DMS 273 treated with DMSO at 0.1 percent for 48 hours (cell line): ENCODE measurements at places on chromosomes 3 and 15.

- DNase-seq, result no peak
These were observed 557.5 kb upstream of the GOLIM4 start for GRCh38 chr3:168653255-168653654.

DNA sequence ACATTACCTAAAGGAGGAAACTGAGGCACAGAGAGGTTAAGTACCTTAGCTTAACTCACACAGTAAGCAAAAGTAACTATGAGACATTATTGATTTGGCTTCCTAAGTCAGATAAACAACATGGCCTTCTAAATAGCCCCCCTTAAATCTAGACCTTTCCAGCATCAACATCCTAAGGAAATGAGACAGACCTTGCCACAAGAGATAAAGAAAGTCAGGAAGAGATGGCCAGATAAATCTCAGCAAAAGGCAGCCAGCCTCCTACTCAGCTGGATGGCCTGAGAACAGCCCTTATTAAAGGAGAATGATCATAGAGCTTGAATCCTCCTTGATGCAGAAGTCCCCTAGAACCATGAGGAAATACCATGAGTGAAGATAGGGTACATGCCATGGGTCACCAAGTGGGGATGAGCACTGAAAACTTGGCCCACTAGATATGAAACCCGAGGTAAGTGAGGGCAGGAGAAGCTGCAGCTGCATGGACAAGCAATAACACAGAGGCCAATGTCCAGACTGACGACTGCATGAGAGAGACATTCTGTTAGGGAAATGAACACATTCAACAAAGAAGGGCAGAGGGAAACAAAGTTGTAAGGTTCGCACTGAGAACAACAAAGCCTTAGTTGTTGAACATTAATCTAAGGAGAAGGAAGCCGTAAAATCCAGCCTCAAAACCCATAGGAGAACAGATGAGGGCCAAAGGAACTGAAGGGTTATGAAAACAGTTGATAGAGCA lies 69.6 kb downstream of the ZIC4 start:
- DNase-seq, result no peak

GRCh38 chr15:26391567-26392194 lies 381.2 kb downstream of the GABRB3 start:
- DNase-seq, result peak; percentile 81

- no peak for DNase-seq
These were observed 71.6 kb downstream of the ADCY5 start for GRCh38 chr3:123377243-123377740.

DNA sequence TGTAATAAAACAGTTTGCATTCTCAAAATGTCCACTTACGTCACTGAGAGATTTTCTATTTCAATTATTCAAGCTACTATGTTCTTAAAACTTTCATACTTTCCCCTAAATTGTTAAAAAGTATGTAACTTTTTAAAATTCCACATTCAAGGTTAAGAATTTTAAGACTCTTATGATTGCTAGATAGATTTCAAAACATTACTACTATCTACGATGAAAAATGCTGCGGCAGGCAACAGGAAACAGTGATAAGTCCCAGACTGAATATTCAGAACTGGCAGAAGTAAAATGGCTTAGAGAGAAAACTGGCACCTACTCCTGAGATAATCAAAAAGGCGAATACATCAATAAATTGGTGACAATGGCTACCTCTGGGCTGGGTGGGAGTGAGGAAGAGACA lies 16.2 kb downstream of the ATP13A3 start:
- DNase-seq, result no peak

DNA sequence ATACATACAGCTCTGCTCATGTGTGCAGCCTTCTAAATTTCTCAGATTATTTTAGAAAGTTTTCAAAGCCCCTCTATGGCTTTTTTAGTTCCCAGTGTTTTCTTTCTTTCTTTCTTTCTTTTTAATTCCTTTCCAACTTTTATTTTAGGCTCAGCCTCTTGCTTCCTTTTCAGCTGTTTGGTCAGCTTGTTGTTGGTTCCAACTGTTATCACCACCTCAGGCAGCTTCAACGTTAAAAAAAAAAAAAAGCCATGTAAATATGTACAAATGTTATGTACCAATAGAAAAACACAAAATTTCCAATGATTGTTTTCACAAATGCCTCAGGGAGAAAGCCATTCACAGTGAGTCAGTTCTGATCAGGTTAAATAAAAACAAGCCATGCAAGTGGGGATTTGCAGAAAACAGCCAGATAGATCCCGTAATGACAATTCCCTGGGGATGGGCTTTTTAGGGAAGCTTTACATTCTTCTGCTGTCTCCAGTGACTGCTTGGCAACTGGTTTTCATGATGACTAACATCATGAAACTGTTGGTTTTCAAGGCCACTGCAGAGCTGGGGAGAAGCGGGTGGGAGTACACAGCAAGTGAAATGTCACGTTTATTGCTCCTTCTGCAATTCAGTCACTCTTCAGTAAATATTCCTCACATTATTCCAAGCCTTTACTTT lies 908.4 kb downstream of the EPHA3 start:
- no peak for DNase-seq

DNA sequence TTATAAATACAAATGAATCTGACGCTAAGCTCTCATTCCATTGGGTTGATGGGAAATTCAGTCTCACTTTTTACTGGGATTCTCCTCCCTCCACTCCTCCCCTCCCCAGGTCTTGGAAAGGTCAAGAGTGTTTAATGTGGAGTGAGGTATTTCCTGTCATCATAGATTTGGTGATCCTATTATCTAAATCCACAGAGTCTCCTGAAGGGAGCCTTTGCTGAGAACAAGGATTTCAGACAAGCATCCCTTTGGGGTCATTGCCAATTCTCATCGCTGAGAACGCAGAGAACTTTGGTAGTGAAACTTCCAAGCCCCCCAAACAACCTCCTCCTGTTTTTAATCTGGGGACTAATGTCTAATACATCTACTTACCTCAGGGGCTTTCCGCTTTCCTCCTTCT lies 297.9 kb downstream of the OTOL1 start:
- DNase-seq, result no peak

GRCh38 chr3:128489674-128489926 lies 3.4 kb downstream of the GATA2 start:
- no peak for DNase-seq

GRCh38 chr15:101145362-101145761 lies 106.5 kb downstream of the CHSY1 start:
- no peak for DNase-seq

DNA sequence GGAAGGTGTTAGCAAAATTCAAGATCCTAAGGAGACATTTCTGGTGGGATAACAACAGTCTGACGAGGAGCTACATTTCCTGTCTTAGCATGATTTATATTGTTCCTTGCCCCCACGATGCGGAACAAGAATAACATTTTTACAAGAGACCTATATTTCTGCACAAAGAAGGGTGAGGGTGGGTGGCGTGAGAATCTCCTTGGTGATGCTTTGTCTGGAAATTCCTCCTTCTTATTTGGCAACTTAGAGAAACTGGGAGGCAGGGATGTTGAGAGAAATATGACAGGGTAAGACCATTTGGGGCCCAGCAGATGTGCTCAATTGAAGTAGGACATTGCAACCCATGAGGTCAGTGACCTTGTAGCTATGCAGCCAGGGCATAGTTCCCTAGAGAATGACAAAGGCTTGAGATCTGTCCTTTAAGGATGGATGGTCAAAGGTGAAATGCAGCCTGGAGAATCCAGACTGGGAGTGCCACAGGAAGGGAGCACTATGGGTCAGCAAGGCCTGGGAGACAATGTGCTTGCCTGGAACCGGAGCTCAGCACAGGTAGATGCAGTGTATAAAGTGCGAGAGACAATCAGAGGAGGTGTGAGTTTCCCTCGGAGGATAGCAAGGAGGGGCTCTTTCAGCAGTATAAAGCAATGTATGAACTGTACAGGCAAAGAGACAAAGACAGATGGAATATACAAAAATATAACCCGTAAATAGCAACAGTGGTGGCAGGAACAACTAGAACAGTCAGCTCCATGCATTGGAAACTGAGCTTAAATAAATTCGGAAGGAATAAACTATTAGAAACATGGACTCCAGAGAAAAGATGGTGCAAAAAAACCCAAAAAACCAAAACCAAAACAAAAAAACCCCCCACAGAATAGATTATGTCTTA lies 317.6 kb upstream of the TBL1XR1 start:
- no peak for DNase-seq

DNA sequence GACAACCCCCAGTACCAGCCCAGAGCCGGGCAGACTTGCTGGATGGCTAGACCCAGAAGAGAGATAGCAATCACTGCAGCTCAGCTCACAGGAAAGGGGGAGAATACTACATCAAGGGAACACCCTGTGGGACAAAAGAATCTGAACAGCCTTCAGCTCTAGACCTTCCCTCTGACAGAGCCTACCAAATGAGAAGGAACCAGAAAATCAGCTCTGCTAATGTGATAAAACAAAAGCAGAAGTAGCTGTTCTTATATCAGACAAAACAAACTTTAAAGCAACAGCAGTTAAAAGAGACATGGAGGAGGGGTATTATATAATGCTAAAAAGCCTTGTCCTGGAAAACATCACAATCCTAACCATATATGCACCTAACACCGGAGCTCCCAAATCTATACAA lies 283.3 kb downstream of the KLF13 start:
- no peak for DNase-seq

DNA sequence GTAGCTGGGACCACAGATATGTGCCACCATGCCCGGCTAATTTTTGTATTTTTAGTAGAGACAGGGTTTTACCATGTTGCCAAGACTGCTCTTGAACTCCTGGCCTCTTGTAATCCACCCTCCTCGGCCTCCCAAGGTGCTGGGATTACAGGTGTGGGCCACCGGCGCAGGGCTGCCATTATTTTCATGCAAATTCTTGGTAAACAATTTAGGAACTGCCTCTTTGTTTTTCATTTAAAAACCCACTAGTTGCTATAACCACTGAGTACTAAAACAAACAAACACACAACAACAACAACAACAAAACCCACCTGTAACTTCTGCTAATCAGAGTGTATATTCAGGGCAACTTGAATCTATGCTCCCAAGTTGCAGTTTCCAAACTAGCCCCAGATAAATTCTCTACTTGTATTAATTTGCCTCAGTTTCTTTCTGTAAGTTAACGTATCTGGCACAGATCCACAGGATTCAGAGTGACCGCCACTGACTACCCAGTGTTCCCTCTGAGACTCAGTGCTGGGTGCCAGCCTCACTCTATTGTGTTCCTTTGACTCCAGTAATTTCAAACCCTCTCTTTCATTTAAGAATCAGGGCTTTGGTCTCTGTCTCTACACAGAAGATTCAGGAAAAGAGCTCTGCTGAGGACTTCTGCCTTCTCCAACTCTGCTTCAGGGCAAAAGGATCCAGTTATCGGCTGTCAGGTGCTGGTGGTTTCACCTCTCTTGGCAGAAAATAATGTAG lies 18.6 kb upstream of the ZNF710 start:
- no peak for DNase-seq

- DNase-seq, result no peak
These were observed 163.6 kb upstream of the NDN start for GRCh38 chr15:23850666-23851065.

GRCh38 chr3:73448761-73449301 lies 175.9 kb downstream of the PDZRN3 start:
- DNase-seq, result no peak

DNA sequence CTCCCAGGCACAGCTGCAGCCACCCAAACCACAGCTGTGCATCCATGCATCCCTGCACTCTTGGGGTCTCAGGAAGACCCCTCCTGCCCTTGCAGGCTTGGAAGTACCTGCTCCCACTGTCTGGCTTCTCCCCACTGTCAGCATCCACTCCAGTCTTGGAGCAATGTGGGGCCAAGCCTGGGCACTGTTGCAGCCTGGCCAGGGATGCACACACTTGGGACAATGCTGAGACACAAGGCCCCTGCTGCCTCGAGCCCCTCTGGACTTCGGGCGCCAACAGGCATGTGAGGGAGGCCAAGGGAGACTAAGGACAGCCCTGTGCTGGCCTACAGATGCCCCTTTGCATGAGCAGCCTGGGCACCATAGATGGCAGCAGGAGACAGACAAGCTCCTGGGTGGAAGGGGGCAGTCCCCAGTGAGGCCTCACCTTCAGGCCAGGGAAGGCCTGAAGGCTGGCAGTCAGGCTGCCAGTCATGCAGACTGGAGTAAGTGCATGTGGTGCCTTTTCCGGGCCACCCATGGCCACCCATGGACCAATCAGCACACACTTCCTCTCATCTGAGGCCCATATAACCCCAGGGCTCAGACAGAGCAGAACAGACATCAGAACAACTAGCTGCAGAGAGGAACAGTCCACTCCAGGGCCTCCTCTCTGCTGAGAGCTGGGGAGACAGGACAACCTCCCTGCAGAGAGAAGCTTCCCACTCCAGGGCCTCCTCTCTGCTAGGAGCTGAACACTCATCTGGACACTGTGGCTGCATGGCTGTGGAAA lies 219.0 kb downstream of the VGLL3 start:
- no peak for DNase-seq

DNA sequence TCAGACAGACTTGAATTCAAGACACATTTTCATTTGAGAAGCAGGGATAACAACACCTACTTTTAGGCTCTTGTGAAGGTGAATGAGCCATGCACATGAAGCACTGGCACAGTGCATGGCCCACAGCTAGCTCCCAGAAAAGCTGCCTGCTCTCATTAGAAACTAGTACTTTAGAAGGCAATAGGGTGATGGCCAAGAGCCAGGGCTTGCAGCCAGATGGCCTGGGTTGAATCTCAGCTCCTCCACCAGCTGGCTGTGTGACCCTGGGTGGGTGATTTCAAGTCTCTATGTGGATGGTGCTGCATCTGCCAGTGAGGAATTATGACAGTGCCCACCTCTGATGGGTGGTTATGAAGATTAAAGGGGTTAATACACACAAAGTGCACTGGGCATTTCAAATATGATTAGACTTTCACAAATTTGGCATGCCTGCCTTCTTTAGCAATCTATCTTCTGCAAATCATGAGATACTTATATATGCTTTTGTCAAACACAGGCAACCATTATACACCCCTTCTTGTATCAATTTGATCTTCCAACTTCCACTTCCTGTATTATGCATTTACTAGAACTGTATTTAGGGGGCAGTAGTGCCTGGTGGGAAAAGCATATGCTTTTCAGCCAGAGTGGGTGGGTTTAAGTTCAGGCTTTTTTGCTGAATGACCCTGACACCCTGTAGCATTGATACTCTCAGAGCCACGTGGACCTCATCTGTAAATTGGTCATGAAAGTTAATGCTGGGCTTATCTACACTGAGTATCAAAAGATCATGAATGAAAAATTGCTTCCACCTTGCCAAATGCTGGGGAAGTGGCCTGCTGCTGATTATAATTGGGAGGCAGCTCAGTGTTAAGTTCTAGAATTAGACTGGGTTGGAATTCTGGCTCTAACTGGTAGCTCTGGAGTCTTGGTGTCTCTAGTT lies 34.7 kb upstream of the RBP1 start:
- DNase-seq, result peak; percentile 92

DNA sequence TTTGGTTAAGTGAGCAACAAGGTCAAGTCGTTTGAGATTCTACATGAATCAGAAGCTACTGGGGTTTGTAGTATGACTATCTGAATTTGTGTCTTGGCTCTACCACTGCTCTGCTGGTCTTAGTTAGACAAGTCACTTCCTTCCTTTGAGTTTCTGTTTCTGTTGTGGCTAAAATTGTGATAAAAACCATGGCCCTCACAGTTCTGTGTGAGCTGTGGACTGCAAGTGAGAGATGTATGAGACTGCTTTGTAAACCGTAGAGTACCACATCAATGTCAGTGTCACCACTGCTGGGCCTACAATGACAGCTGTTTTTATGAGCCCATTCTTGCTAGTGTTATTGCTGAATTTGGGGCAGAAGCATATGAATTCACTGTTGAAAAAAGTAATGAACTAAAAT lies 32.7 kb downstream of the RARB start:
- no peak for DNase-seq

- DNase-seq, result no peak
These were observed 87.1 kb upstream of the PLSCR5 start for GRCh38 chr3:146692254-146692653.
